ENCODE measurements at places on chromosomes 11 and 22. TPM values are rescaled to one million over a fixed set of nuclear protein-coding genes. Genes with fewer than 3 reads are reported as not detected.

The OR51B4 gene
- total RNA-seq, result not detected

The ANO1 gene
- 4.9 TPM for total RNA-seq

The DUSP8 gene
- 21.8 TPM for total RNA-seq

The UCP2 gene
- total RNA-seq, result 142 TPM

The ACTN3 gene
- total RNA-seq, result 0.16 TPM

The C11orf87 gene
- total RNA-seq, result not detected

The LIF gene
- 10.7 TPM for total RNA-seq

The CRYAB gene
- 89.2 TPM for total RNA-seq

The OVCH2 gene
- total RNA-seq, result 0.81 TPM

The RIMBP3C gene
- 0.17 TPM for total RNA-seq

The PLCB3 gene
- 39.1 TPM for total RNA-seq

The PSMA1 gene
- 184 TPM for total RNA-seq

The BIRC3 gene
- 14.0 TPM for total RNA-seq

The GDPD4 gene
- not detected for total RNA-seq

The ESAM gene
- 116 TPM for total RNA-seq

The BIK gene
- total RNA-seq, result 2.0 TPM

The RNF141 gene
- 46.7 TPM for total RNA-seq

The OR51B5 gene
- 0.29 TPM for total RNA-seq

The TIGD3 gene
- 0.32 TPM for total RNA-seq

DNA sequence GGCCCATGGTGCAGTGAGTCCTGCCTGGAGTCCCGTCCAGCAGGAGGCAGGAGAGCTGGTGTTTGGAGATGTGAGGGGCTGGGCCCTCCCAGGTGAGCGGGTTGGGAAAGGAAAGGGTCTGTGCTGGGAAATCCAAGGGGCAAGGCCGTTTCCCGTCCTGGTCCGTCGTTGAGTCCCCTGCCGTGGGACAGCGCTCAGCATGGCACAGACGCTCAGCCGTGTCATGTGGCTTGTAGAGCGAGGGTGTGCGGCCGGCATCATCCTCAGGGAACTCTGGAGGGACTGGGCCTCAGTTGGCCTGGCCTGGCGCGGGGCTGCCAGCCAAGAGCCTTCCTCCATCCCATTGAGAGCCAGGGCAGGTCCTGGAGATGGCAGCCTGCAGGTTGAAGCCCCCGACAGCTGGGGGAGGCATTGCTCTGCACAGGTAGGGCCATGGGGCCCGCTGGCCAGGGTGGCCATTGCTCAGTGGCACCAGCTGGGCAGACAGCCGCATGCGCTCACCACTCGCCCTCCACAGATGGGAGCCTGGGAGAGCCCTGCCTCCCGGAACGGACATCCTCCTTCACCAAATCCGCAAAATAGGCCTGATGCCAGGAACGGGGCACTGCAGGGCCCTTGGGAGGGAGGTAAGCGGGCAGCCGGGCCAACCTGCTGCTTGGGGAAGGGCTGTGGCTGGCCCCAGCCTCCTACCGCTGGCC, 28.7 kb downstream of the KCNQ1 start:
- DNase-seq, result no peak

GRCh38 chr22:44074337-44074984, 50.4 kb downstream of the PARVB start:
- no peak for DNase-seq

GRCh38 chr11:134654161-134654915, 242.3 kb upstream of the B3GAT1 start:
- no peak for DNase-seq

GRCh38 chr11:120147094-120147949, 9.4 kb upstream of the TRIM29 start:
- DNase-seq, result no peak

- peak; percentile 57 for DNase-seq
Observed at GRCh38 chr22:50706481-50707125, 31.4 kb upstream of the ACR start.

GRCh38 chr11:108939135-108939534, 274.3 kb downstream of the DDX10 start:
- DNase-seq, result no peak

- peak; percentile 66 for DNase-seq
Observed at GRCh38 chr11:12680246-12680939, 6.2 kb downstream of the TEAD1 start.

DNA sequence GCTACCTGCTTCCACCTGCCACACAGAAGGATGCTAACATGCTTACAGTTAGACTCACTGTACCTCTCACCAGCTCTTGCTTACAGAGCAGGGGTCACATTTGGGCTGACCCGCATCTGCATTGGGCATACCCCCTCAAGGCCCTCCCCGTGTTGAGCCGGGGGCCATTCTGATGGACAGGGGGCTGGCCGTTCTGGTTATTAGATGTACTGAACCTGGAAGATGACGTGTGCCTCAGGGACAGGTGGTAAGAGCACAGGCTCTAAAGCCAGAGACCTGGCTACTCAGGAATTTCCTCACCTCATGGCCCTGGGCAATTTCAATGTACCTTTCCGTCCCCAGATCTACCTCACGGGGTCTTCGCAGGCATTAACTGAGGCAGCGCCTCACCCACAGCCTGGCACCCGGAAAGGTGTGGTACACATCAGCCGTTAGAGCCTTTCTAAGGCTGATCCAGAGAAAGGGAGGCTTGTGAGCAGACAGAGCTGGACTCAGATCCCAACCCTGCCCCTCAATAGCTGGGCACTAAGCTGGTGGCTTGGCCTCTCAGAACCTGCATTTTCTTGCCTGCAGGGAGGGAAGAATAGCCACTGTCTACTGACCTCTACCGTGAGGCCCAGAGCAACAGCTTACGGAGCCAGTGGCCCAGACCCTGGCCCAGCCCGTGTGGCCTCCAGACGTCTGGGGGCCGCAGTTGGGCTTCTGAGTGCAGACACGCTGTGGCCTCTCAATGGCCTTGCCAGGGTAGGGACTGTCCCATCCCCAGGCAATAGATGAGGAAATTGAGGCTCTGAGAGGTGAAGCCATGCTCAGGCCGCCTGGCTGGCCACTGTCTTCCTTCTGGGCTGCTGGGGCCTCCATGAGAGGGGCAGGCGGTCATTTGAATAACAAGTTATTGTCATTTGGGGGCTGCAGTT, 100.6 kb downstream of the MORC2 start:
- peak; percentile 51 for DNase-seq

DNA sequence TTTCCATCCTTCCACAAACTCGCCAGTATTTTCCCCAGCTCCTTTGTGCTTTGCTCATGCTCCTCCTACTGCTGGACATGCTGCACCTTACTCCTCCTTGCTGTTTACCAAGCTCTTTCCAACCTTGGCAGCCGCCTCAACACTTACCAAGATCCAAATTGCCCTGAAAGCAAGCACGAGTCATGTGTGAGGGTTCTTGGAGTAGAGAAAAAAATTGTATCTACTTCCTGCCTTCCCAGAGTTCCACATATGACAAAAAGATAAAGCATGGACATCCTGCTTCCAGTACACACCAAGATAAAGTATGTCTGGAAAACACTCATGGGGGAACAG, 767.5 kb downstream of the NTM start:
- DNase-seq, result no peak

GRCh38 chr11:74316772-74317505, 5.5 kb upstream of the P4HA3 start:
- DNase-seq, result no peak

- DNase-seq, result no peak
Observed at GRCh38 chr11:33779849-33780528, 5.7 kb upstream of the FBXO3 start.

DNA sequence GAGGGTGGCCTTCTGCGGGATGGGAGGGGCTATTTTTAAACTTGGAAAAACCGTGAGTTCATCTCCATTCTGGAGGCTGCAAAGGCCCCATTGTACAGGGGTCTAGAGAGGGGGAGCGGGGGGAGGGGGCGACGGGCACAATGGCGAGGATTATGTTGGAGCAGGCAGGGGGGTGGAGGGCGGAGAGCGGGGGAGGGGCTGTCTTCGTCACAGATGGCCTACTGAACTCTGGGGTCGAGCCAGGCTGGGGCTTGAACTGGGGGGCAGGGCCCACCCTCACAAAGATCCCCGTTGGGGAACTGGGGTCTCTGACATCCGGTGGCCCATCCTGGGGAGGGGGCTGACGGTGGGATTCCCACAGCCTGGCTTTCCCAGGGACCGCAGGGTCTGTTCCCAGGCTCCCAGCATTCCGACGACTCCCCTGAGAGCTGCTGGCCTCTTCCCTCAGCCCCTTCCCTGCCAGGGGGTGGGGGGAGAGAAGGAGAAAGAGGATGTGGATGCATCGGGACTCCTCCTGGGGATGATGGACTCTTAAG, 3.4 kb upstream of the MCAM start:
- DNase-seq, result no peak

GRCh38 chr22:45059296-45059695, 49.5 kb upstream of the PHF21B start:
- DNase-seq, result no peak

DNA sequence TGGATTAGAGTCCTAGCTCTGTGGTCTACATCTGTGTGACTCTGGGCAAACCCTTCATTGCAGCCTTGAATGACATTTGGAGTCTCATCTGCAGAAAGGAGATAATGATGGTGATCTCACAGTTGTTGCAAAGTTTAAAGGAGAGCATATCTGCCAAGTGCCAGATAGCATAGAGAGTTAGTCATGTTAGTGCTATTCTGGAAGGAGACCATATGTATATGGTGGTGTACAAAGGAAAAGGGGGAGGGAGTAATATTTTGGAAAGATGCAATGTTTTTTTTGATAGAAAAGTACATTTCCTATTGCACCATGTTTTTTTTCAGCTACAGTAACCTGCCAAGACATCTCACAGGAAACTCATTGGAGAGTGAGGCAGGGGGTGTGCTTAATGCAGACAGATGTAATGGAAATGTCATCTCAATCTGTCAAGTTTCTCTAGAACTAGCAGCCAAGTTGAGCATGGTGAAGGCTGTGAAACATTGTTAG, 92.1 kb upstream of the NARS2 start:
- no peak for DNase-seq

DNA sequence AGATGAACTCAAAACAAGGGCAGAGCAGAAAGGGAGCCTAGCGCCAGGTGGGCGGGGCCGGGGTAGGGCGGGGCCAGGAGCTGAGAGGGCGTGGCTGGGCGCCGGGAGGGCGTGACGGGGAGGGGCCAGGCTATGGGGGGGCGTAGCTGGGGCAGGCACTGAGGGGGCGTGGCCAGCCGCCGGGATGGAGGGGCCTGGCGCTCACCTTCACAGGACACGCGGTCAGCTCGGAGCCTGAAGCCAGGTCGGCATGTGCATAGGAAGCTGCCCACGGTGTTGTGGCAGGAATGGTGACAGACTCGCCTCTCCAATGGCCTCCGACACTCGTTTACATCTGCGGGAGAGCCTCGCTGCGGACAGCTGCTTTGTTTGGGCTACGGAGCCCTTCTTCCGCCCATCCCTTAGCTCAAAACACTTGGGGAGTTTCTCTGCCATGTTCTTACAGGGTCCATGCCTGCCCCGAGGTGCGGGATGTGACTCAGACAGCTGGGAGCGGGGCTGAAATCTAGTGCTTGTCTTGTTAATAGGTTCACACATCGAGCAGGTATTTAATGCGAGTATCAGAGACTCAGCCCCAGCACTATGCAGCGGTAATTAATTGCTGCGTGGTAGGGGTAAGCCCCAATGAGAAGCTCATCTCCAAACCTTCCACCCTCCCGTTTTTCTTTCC, 13.4 kb downstream of the VWCE start:
- no peak for DNase-seq

- no peak for DNase-seq
Observed at GRCh38 chr11:93500759-93501158, 42.4 kb downstream of the SMCO4 start.

GRCh38 chr22:24112188-24112587, 69.1 kb upstream of the SUSD2 start:
- no peak for DNase-seq

DNA sequence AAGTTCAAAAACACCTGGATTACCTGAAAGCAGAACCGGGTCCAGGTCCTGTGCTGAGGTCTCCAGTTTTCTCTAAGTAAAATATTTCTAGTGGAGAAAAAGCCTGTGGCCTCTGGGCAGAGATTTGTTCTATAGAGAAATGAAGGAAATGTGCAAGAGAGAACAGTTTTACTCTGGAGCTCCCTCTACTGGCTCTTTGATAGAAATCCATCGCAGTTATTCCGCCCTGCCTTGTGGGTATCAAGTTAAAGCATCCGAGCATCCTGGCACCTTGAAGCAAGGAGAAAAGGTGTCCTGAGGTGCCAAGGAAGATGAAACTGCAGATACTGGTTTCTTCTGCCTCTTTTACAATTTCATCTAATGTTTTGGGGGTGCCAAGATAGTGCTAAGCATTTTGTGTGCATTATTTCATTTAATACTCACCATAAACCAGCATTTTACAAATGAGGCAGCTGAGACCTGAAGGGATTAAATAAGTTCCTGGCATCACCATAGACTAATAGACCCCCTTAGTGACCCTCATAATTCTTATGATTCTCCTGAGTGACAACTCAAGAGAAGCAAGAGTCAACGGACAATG, 113.1 kb upstream of the HSD17B12 start:
- no peak for DNase-seq

DNA sequence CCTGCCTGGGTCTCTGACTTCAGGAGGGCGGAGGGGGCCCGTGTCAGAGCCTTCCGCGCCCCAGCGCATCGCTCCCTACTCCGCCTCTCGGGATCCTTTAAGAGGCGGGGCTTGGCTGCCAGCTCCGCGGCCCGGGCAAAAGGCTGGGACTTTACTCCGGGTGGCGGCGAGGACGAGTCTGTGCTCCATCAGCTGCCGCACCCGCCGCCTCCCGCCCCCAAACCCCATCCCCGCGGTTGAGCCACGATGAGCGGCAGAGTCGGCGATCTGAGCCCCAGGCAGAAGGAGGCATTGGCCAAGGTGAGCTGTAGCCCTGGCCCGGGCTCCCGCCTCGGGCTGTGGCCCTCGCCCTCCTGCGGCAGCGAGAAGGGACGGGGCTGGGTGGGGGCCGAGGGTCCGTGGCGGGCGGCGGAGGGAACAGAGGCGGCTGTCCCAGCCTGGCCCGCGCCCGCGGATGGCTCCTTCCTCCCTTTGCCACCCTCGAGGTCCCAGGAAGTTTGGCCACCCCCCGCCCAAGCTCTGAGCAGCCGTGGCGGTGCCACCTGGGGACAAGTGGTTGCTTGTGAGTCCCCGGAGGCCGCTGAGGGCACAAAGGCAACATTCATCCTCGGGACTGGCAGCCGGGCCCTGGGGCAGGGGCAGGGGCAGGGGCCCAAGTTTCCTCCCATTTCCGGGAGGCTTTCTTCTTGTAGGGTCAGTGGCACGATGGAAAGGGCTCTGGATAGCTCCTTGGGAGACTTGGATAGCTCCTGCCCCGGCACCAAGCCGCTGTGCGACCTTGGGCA, at the start of gene SEC14L2:
TSS of gene SEC14L2 (plus strand) at position 148 of the 785 bp plus-strand sequence. CDS start at position 247, 99 bp downstream.
- peak; percentile 61 for DNase-seq

- no peak for DNase-seq
Observed at GRCh38 chr11:110160016-110160415, 66.8 kb downstream of the ZC3H12C start.

- DNase-seq, result no peak
Observed at GRCh38 chr11:132586801-132587200, 945.5 kb downstream of the OPCML start.
